Stimulated activated CD8-positive, alpha-beta memory T cell treated with anti-CD3 and anti-CD28 coated beads, Interleukin-7, amount 100 ng/mL, for 1 hour (primary cell): ENCODE measurements at places on chromosomes 3 and 15.
A peak's percentile ranks its signal among the peaks of the same experiment; 100 is the strongest.

- no peak for DNase-seq
Measured at GRCh38 chr15:87099916-87100315, 1020.2 kb downstream of the AGBL1 start.

DNA sequence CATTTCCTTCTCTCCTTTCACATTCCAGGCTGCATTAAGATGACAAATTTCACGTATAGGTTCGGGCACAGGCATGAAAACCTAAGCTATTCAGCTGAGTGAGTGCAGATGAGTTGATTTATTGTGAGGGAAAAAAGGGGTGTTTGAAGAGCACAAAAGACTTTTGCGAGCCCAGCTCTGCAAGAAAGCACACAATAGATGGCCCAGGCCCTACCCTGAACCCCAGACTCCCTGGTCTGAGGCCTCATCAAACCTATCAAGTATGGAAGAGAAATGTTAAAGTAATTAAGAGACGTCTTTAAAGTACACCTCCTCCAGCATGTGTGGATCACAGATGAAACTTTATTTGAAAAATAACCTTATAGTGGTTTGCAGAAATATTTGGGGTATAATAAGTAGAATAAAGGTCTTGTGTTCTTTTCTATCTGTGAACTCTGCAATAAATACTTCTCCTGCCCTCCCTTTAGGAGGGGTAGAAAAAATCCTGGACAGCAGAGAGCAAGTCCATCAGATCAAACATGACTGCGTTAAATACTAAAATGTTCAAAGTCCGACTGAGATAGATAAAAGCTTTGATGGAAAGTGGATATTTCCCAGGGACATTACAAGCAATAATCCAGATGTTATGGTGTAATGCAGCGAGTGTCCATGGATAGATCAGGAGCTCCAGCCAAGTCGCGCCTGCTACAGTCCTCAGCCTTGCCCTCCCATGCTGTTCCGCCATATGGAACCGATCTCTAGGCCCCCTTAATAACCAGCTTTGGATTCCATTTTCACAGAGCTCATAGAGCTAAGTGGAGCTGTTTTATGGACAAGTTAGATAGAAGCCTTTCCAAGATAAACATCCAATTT lies 121.5 kb downstream of the MCTP2 start:
- DNase-seq: no peak

GRCh38 chr3:52225452-52226228 lies at the start of gene TLR9:
Gene TLR9 (minus strand): TSS chr3:52225645. CDS start chr3:52225529, 116 bp downstream.
- no peak for DNase-seq

- no peak for DNase-seq
Measured at GRCh38 chr3:23164746-23165145, 38.4 kb upstream of the UBE2E2 start.

- DNase-seq: no peak
Measured at GRCh38 chr3:146246526-146246925, 4.4 kb downstream of the PLSCR4 start.

- no peak for DNase-seq
Measured at GRCh38 chr3:84980011-84980410, 21.2 kb downstream of the CADM2 start.

GRCh38 chr15:58690703-58691102 lies 58.8 kb downstream of the ADAM10 start:
- no peak for DNase-seq

DNA sequence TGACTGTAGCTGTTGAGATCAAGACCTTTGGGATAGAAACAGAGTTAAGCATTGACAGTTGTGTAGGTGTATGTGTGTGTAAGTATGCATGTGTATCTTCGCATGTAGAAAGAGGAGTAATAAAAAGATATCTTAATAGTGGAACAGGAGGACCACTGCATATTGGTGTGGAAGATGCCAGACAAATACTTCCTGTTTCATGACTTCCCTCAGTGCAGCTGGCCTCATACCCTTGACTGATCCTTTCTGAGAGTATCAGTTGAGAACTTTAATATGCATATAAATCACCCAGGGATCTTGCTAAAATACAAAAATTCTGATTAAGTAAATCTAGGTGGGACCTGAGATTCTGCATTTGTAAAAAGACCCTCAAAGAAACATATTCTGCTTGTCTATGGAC lies 8.5 kb upstream of the ZBED2 start:
- no peak for DNase-seq

DNA sequence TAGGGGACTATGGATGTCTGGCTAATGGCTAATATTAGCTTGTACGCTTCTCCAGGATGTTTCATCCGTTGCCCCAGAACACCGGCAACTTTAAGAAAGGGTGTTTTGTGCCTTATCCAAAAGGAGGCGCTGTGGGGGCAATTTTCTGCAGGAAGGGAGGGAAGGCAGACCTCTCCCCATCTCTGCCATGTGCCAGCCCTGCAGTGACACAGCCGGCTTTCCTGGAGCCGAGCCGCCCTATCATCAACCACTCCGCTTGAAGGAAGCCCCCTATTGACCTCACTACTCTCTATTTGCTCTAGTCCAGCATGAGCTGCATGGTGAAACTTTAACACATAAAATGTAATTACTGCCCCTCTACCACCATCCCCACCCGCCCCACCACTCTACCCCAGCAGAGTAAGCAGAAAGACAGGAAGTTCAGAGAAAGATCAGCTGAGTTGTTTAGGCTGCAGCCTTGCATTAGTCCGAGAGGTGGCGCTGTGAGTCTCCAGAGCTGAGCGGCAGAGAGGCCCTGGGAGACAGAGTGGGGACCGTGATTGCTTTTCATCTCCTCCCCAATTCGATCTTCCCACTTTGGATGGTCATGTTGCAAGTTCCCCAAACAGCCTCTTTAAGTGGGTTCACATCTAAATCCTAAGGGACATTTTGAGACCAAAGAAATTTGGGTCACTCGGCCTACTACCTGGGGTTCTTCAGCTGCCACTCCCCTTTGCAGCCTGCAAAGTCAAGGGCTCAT lies 24.5 kb upstream of the RAD18 start:
- DNase-seq: peak; percentile 23

GRCh38 chr3:61239871-61240270 lies 11.4 kb downstream of the FHIT start:
- no peak for DNase-seq

DNA sequence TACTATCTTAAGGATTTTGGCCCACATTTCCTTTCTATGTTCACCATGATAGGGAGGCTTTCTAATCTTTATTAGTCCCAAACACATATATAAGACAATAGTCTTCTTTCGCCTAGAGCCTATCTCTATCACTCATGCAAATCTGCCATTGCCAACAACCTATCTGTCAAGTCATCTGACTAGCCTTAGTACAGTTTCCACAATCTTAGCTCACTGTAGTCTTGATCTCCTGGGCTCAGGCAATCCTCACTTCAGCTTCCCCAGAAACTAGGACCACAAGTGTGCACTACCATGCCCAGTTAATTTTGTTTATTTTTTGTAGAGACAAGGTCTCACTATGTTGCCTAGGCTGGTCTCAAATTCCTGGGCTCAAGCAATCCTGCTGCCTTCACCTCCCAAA lies 6.9 kb downstream of the TMEM39A start:
- no peak for DNase-seq

- DNase-seq: no peak
Measured at GRCh38 chr3:4507024-4507596, 14.0 kb downstream of the ITPR1 start.

- no peak for DNase-seq
Measured at GRCh38 chr3:56985460-56985859, 75.0 kb upstream of the SPATA12 start.

DNA sequence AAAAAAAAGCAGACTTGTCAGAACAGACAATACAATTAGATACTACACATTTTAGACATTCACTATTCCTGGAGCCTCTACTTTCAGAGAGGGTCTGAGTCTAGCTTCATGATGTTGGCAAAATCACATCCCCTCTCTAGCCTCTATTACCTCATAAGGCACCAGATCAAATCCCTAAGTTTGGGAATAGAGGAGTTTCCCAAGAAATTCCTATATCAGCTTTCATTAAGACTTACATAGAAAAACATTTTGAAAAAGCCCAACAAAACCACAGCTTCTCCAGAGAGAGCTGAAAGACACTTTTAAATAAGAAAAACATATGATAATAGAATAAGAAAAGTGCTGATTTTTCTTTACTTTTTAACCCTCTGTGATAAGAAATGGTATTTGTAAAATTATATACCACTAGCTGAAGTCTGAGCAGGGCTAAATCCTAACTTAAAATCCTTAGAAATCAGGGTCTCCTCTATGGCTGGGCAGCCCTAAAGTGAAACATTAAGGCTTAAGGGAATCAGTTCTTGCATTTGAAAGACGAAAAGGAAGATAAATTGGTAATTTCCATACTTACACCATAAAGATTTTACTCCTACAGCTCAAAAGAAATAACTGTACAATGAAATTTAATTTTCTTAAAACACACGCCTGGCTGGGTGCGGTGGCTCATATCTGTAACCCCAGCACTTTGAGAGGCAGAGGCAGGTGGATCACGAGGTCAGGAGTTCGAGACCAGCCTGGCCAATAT lies 4.3 kb downstream of the TBC1D2B start:
- DNase-seq: no peak

- peak; percentile 53 for DNase-seq
Measured at GRCh38 chr15:43777267-43777914, 625 bp upstream of the ELL3 start.

GRCh38 chr15:96344706-96345559 lies 14.4 kb downstream of the NR2F2 start:
- no peak for DNase-seq
